Erythroblast (primary cell): ENCODE measurements at places on chromosomes 5 and 9.

- no peak for DNase-seq
Measured at GRCh38 chr5:95841914-95842812, 19.6 kb upstream of the GLRX start.

- DNase-seq: no peak
Measured at GRCh38 chr5:128469912-128470311, 68.1 kb downstream of the FBN2 start.

DNA sequence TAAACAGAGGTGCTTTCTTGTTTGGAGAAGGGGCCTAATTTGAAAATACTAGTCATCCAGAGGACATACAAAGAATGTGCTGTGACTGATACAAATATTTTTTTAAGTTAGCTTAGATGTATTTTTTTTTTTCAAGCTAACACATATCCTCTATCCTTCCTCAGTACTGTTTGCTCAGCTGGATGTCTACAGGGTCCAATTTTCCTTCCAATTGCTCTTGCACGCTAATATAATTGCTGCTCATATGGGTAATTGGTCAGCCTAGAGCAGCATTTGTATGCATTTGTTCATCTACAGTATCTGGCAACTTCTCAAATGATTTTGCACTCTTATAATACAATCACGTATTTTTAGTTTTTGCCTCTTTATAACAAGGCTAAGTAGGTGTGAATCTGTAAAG lies 84.7 kb downstream of the ZDHHC21 start:
- DNase-seq: no peak

- no peak for DNase-seq
Measured at GRCh38 chr9:20990867-20991266, 40.6 kb downstream of the HACD4 start.

- DNase-seq: no peak
Measured at GRCh38 chr5:150692276-150692675, 8.6 kb downstream of the RBM22 start.

- DNase-seq: peak; percentile 79
Measured at GRCh38 chr9:20621471-20622329, 599 bp downstream of the MLLT3 start.

GRCh38 chr9:36866840-36867239 lies 167.2 kb downstream of the PAX5 start:
- DNase-seq: no peak

GRCh38 chr9:105299190-105299854 lies 54.9 kb downstream of the SLC44A1 start:
- peak; percentile 92 for DNase-seq

DNA sequence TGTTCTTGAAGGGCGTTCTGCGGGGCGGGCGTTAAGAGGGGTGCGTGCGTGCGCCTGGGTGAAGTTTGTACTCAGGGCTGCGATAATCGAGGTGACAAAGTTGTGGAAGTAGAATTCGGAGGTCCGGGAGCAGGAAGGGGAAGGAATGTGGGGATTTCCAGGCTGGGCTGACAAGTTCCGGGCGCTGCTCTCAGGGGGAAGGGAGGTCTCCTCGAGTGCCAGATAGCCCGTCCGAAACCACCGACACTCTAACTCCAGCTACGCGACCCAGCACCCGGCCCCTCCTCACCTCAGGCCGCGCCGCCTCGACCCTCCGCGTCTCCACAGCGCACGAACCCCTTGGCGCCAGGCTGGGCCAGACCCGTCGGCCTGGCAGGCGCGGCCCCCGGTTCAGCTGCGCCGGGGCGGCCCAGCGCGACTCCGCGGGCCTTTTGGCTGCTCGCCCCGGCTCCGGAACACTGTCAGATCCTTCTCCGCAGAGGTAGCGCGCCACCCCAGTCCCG lies at the start of gene IL6ST:
IL6ST (minus strand) TSS at position 469 of the 503 bp plus-strand sequence. CDS start 18,685 bp downstream, outside the sequence.
- peak; percentile 71 for DNase-seq

DNA sequence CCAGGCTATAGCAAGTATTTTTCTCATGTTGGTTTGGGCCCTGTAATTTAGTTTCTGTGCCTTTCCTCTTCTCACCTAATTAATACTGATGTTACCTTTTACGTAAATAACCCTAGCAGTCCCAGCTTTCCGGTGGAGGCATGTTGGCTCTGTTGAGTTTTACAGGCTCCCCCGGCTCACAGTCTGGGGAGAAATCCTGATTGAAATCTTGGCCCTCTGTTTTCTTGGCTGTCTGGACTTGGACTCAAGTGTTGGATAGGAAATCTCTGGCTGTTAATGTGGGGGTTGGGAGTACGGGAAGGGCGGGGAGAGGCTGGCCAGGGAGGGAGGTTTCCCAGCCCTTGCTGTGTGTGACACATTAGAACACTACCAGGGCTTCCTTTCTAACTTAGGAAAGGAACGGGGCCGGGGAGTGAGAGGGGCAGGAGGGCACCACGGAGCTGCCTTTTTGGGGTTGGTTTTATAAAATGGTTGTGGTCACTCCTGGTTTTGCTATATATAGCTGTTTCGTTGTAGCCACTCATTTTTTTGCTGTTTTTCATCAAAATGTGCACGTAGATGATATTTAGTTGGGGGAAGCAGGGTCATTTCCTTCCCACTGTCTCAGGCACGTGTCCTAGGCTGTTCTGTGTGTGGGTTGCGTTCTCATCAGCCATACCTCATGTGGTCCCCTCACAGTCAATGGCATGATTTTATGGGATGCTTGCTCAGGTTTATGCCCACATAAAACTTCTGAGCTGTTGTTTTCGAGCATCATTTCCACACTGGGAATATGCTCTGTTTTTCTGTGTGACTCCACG lies 11.0 kb downstream of the TRIO start:
- DNase-seq: no peak

DNA sequence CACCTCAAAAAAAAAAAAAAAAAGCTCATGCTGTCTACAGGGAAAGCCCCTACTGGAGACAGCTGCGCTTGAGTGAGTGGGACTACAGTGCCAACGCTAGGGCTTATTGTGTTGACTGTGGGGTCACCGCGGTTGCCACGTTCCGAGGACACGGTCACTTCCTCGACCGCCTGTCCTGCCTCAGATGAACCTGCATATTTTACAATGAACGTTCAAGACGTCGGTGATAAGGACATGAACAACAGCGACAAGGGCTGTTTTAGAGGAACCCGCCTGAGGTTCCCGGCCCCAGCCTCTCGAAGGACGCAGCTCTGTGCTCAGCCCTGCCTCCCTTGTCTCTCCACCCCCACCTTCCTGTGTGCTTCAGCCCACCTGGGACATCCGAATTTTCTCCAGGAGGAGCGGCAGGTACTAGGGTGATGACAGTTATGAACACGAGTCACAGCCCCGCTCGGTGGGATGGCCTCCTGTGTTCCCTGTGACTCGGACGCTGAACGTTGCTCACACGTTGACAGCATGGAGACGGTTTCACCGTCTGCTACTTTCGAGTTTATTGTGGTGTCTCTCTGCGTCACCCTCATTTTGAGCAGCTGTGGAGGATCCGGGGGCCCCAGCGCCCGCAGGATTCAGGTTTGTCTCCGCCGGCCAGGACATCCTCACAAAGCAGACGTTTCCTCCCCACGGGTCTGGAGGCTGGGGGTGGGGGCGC lies 11.3 kb upstream of the DIPK1B start:
- DNase-seq: no peak

- no peak for DNase-seq
Measured at GRCh38 chr5:137750436-137750835, 3.7 kb downstream of the HNRNPA0 start.

- DNase-seq: peak; percentile 85
Measured at GRCh38 chr5:73215891-73216610, 43.1 kb downstream of the TMEM174 start.

DNA sequence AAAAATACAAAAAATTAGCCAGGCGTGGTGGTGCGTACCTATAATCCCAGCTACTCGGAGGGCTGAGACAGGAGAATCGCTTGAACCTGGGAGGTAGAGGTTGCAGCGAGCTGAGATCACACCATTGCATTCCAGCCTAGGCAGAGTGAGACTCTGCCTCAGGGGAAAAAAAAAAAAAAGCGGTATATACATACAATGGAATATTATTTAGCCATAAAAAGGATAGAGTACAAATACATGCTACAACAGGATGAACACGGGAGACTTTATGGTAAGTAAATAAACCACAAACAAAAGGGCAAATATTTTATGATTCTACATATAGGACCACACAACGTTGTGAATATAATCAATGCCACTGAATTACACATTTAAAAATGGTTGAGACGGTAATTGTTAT lies 5.2 kb downstream of the UBTD2 start:
- DNase-seq: no peak
